ENCODE measurements at places on chromosomes 12 and 14.

- DNase-seq: no peak
Measured at GRCh38 chr14:55446833-55447232, 6.4 kb upstream of the TBPL2 start.

DNA sequence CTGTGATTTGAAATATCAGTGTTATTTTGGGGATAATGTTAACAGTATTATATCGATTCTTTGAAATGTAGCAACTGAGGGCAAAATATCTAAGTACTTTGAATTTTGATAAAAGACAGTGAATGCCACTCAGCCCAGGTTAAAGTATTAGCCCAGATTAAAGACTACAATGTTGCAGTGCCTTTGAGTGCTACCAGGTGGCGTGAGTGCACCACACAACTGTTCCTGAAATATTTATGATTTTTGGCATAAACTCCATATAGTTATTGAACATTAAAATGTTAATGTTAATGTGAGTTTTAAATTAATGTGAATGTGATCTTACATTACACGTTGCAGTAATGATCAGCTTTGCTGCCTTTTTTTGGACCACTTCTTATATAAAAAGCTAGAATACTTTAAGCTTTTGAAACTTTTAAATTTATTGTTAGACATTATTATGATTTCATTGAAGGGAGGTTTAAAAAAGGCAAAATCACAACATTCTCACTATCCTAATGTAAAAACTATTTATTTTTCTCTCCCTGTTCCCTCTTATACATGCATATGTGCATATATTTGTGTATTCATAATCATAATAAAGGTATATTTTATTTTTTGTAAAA lies 22.5 kb downstream of the MRPS35 start:
- no peak for DNase-seq

DNA sequence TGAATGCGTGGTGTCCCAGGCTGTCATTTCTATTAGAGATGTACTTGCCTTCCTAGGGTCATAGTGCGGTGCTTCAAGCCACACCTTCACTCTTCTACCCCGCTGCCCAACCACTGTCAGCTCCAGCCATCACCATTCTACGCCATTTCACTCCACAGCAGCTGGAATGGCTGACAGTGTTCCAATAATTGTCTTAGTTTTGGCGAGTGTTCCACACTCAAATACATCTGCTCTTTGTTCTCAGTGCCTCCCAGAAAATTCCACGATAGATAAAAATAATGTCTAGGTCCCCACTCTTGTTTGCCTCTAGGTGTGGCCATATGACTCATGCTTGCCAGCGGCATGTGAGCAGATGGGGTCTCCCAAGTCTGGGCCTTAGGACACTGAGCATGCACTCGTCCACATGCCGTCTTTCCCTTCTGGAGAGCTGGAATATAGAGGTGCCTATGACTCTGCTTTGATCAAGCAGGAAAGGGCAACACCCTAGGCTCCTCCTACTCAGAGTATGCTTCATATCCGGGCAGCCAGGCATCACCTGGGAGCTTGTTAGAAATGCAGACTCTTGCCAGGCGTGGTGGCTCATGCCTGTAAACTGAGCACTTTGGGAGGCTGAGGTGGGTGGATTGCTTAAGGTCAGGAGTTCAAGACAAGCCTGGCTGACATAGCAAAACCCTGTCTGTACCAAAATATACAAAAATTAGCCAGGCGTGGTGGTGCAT lies 163.0 kb downstream of the BRMS1L start:
- no peak for DNase-seq

DNA sequence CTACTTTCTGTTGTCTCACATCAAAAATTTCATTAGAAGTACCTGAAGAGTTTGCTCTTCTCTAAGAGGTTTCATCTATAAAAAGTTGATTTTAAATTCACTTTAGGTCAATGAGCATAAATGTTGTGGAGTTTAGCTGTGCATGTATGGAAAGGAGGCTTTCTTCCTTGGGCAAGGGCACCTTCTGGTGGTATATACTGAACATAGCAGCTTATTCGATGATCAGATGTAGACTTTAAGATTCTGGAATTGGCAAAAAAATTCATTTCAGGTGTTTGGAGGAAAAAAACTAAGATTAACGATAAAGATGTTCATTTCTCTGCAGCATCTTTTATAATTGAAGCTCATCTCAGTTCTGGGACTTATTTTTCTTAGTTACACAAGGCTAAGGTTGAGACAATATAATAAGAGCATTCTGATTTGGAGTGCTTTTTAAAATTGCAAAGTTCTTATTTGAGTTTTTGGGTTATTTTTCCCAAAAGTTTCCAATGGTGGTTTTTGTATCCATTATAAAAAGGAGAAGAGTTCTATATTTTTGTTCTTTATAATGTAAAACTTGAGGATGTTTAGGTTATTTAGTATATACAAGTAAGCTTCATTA lies 46.8 kb downstream of the TMEM117 start:
- DNase-seq: no peak

DNA sequence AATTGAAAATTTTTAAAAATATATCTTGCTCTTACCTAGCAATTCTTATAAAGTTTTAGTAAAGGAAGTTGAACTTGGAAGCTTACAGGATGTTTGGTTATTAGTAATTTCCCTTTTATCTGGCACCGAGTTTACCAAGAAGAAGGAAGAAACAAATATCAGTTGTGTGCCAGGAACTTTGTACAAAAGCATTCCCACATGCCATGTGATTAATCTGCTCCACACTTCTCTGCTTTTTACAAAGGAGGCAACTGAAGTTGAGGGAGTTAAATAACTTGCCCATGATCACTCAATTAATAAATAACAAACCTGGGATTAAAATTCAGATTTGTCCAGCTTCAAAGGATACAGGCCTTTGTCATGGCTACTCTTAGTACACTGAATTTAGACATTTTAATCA lies 122.5 kb upstream of the BCAT1 start:
- no peak for DNase-seq

GRCh38 chr12:51900323-51900889 lies 6.9 kb upstream of the ACVRL1 start:
- DNase-seq: no peak

DNA sequence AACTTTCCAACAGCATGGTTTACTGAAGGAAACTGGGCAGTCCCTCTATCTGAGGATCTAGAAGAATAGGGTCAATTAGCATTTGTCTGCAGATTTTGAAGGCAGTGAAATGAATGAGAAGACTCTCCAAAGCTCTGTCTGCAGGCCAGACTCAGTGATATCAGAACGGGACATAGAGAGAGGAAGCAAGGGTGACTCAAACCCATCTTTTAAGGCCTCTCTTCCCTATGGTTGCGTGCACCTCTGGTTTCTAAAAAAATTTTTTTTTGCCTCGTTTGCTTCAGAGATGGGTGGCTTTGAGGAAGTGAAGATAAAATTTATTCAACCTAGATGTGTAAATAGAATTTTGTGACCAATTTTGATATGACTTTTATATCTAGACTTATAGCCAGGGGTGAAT lies 71.9 kb upstream of the HOXC13 start:
- no peak for DNase-seq

GRCh38 chr12:3464561-3464960 lies 26.4 kb upstream of the PRMT8 start:
- DNase-seq: no peak

- no peak for DNase-seq
Measured at GRCh38 chr12:90085494-90086274, 377.0 kb upstream of the ATP2B1 start.

DNA sequence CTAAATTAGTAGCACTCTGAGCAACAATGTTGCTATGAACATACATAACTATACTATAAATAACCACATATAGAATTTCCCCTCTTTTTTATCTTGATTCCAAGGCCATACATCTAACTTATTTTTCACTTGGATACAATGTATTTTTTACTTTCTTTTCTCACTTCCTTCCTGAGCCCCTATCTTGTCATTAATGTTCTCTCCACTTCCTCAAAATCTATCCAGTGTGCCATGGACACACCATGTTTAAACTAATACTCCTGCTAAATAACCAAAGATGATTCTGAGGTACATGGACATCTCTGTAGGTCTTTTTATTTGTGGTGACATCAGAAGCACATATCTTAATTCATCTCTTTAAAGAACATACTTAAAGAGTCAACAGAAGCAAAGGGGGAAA lies 251.2 kb downstream of the C12orf42 start:
- no peak for DNase-seq

GRCh38 chr14:100750762-100751699 lies 24.3 kb downstream of the DLK1 start:
- DNase-seq: no peak

GRCh38 chr14:92950193-92950540 lies 27.2 kb downstream of the CHGA start:
- no peak for DNase-seq

DNA sequence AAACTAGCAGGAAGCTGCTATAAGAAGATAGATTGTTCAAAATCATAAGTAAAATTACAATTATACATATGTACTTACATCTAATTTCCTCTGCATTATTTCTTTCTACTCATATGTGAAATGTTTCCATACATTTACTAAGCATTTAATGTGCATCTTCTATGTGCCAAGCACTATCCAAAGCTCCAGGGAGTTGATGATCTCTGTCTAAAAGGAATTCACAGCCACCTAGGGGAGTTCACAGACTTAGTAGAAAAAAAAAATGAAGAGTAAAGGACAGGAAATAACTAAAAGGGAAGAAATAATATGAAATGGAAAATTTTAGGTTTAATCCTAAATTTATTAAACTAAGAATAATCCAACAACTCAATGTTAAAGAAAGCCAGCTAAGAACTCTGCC lies 91.7 kb downstream of the EFCAB11 start:
- DNase-seq: no peak

- no peak for DNase-seq
Measured at GRCh38 chr12:3243376-3244084, 166.4 kb downstream of the TSPAN9 start.

DNA sequence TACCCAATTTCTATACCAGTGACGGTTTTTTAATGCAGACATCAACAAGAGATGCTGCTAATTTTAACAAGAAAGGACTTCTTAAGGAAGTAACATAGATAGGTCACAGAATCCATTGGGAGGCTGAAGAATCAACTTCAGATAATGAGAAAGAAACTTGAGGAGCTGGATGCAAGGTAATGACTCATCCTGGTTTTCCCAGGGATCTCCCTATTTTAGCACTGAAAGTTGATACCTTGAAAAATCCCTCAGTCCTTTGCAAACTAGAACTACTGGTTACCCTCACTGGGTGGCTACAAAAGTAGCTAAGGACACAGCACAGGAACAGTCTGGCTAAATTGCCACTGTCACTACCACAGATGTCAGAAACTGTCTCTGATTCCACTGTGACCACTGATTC lies 561.9 kb downstream of the FLRT2 start:
- DNase-seq: no peak

DNA sequence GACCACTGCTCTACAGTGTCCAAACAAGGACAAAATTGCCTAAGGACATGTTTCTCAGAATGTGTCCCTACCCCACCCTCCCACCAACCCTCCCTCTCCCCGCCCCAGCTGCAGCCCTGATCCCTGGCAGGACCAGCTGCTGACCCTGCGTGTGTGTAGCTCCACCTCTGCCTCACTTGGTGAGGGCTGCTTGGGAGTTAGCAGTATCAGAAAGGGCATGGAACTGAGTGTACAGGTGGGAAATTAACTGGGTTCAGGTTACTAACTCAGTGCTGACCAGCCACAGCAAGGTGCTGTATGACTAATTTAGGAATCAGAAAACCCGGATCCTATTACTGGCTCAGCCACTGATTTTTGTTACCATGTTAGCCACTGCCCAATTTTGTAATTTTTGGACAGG lies 11.3 kb upstream of the PLEKHD1 start:
- DNase-seq: no peak

- DNase-seq: no peak
Measured at GRCh38 chr14:74954232-74954946, 1.0 kb downstream of the PGF start.

DNA sequence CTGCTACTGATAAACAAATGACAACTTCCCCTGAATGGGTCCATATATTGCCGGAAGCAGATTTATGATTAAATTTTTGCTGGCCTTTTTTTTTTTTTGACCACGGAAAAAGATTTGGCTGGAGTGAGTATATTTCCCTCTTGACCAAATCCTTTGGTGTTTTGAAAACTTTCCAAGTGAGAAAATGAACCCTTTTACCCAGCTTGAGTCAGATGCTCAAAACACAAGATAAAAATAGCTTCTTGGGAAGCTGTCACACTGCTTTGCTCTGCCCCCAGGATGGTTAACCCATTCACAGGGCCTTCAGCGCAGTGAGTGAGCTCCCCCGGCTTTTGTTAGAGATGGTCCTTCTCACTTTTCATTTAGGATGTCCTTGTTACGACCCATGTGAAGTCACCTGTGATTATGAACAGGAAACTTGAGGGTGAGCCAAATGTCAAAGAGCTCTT lies 224.3 kb downstream of the PELI2 start:
- DNase-seq: no peak

GRCh38 chr14:28088125-28088524 lies 678.5 kb upstream of the FOXG1 start:
- no peak for DNase-seq

DNA sequence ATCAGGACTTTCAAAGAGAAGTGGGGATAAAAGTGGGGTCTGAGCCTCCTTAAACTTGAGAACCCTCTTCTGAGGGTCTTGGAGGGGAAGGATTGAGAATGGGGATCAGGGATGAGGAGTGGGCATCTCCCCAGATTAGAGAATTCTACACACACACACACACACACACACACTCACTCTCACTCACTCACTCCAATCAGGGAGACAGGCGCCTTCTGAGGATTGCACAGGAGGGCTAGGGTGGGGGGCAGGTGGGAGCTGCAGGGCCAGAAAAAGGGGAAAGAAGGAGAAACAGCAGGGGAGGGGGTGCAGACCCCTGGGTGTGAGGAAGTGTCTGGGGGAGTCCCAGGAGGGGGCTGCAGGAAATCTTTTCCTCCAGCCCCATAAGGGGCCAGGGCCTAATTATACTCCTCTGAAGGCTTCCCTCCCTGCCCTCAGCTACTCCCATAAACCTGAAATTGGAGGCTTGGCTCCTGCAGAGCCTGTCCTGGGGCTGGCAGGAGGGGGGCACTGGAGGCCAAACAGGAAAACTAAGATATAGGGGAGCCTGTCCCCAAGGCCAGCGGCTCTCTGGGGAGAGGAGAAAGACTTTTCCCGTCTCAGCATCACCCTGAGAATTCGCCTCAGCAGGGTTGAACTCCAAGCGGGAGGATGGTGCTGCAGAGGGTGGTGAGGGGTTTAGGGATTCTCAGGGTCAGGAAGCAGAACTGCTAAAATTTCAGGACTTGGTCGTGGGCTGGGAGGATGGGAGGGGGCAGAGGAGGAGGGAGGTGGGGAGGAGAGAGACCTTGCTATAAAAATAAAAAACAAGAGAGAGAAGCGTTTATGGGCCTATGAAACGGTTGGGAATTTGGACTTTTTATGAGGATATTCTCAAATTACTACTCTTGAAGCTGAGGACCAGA lies 1.6 kb downstream of the HOXC9 start:
- no peak for DNase-seq

DNA sequence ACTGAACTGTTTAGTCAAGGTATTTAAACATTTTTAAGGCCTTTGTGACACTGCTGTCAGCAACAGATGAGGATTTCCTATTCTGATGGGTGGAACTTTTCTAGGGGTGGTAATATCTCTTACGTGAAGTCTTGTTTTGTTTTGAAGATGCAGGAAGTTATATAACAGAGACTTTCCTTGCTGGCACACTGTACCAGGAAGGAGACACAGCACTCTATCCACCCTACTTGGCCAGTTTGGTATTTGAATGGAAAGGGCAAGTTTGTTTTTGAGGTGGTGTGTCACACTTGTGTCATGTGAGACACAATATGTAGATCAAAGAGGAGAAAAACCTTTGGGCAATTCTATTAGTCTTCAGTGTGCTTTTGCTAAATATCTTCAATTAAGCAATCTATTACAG lies 51.6 kb upstream of the SRP54 start:
- DNase-seq: no peak

GRCh38 chr14:76133103-76133502 lies 18.6 kb upstream of the GPATCH2L start:
- no peak for DNase-seq

GRCh38 chr12:49863946-49864797 lies 21.3 kb upstream of the BCDIN3D start:
- DNase-seq: no peak

Data from activated T-cell treated with anti-CD3 and anti-CD28 coated beads for 1 hour (primary cell).